ENCODE measurements at places on chromosomes 13 and 19. TPM values are rescaled to one million over a fixed set of nuclear protein-coding genes. Genes with fewer than 3 reads are reported as not detected.
A peak's percentile ranks its signal among the peaks of the same experiment; 100 is the strongest.

DNA sequence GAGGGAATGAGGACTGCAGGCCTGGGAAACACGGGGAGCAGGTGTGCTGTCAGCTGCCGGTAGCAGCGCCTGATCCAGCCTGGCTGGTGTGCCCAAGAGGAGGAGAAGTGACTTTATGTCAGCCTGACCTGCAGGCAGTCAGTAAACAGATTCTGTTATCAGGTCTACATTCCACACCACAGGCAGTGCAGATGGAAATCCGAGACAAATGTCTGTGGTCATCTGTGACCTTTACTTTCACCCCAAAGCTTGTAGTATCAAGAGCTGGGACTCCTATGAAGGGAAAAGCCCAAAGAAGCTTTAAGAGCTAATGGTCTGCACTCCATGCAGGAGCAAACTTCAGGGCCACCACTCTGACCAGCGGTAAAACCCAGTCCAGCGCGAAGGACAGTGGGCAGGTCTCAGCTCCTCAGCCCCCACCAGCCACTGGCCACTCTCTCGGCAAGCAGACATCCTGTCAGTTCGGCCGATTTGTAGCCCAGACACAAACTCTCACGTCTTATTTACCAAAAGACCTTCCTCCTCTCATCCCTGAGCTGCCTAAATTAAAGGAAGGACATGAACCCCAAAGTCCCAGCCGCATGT lies 7.7 kb downstream of the EPS15L1 start:
- no peak for ATAC-seq

DNA sequence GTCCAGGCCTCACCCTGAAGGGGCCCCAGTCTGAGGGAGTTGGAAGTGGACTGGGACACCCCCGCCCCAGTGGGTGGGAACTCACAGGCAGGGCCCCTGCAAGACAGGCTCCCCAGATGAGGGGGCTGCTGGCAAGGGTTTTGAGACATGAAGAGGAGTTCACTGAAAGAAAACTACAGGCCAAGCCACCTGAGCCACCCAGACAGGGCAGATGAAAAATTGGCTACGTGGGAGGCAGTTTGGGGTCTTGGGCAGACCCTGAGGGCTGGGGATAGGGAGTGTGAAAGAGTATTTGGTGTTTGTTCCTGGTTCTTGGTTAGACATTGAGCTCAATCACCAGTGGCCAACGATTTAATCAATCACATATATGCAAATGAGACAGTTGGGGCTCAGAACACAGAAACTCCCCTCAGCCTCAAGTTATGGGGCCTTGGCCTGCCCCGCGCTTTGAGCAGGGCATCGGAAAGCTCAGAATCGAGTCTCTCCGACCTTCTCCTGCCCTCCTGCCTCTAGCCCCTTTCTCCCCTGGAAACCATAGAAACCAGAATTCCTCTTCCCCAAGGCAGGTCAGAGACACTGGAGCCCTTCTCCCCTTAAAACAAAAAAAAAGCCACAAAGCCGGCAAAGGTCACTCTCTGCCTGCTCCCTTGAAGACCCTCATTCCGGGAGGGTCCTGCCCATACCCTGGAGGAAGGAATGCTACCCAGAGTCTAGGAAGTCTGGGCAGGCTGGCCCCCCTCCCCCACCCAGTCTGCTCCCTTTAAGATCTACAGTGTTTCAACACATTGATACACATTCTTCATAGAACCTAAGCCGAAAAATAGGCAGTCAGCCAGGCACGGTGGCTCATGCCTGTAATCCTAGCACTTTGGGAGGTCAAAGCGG lies 1.3 kb upstream of the ISYNA1 start:
- ATAC-seq: no peak

Gene ZNF835
- 1.3 TPM for total RNA-seq

Gene ZNF471
- total RNA-seq: 0.91 TPM

- peak; percentile 97 for ATAC-seq
Measured at GRCh38 chr13:24264976-24265375, 44.4 kb upstream of the C1QTNF9 start.

Gene FCHO1
- total RNA-seq: 75.5 TPM

Gene TEX101
- not detected for total RNA-seq

- ATAC-seq: peak; percentile 74
Measured at GRCh38 chr13:49240017-49240416, 7.7 kb upstream of the CDADC1 start.

Gene EPSTI1
- 18.1 TPM for total RNA-seq

GRCh38 chr19:6752256-6753177 lies 13.0 kb downstream of the TRIP10 start:
- ATAC-seq: no peak

DNA sequence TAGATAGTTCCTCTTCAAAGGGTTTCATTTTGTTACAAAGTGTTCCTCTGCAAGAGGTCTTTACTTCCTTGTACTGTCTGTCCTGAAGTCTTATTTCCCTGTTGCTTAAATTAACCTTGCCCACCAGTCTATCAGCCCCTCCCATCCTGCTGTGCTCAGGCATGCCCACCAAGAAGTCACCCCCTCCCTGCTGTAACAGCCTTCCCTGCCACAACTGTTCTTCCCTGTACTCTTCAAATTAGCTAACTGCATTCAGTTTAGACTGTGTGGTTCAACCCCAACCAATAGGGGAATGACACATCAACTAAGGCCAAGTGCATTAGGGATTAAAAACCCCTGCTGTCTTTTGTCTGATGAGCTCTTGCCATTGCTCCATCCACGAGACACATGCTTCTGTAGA lies 34.4 kb upstream of the ZNF562 start:
- no peak for ATAC-seq

- ATAC-seq: no peak
Measured at GRCh38 chr19:11383706-11384048, 437 bp downstream of the EPOR start.

DNA sequence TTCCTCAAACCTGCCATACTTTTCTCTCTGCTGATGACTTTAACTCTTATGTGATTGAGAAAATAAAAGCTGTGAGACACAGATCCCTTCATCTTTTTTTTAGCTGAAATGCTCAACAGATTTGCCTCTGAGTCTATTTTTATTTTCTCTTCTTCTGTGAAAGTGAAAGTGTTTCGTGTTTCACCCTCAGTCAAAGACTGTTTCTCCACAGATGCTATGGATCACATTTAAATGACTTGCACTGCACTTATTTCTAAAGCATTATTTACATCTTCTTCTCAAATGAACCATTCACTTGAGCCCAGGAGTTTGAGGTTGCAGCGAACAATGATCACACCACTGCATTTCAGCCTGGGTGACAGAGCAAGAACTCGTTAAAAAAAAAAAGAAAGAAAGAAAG lies 890.1 kb upstream of the PCDH20 start:
- no peak for ATAC-seq

Gene KCTD12
- total RNA-seq: 8.3 TPM

DNA sequence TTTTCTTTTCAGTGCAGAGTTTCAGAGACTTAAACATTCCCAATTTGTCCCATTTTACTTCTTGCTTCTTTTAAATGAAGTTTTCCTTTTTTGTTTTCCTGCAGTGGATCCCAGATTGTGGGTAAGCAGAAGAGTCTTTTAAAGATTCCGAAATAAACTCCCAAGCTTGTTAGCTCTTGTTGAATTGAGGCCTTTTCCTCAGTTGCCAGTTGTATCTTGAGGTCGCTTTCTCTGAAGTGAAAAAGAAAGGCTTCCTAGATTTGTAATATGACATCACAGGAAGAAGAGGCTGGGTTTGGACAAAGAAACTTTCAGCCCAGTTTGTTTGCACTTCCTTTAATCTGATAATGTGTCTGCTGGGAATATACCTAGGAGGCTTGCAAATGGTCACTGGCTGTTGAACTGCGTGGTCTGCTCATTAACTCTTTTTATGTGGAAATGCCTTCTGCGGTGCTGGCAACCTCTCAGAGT lies at the start of gene LPAR6:
LPAR6 (minus strand) TSS at position 233 of the 471 bp plus-strand sequence. CDS start 690 bp downstream, outside the sequence.
- peak; percentile 53 for ATAC-seq

GRCh38 chr19:27971071-27971470 lies 1241.9 kb downstream of the UQCRFS1 start:
- ATAC-seq: no peak

Gene ARRDC5
- total RNA-seq: 0.16 TPM

DNA sequence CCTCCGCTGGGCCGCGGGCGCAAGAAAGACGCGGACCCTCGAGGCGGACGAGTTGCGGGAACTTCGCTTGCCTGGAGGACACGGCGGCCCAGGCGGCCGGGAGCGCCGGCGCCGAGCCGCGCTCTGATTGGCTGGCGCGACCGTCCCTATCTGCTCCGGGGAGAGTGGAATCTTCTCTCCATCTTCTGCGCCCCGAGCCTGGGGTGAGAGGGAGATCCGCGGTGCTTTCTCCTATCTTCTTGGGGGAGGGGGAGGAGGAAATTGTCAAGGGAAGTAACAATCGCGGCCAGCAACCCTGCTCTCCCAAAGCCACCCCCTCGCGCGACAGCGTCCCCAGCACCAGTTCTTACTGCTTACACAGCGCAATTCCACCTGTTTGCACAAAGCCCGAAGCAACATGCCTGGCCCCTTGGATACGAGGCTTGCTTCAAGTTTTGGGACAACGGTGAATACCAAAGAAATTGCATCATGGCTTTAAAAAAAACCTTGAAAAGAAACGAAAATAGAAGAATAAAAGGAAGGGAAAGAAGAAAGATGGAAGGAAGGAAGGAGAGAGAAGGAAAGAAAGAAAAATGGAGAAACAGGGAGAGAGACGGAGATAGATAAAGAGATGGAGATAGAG lies 4.8 kb downstream of the SOX21 start:
- ATAC-seq: no peak

DNA sequence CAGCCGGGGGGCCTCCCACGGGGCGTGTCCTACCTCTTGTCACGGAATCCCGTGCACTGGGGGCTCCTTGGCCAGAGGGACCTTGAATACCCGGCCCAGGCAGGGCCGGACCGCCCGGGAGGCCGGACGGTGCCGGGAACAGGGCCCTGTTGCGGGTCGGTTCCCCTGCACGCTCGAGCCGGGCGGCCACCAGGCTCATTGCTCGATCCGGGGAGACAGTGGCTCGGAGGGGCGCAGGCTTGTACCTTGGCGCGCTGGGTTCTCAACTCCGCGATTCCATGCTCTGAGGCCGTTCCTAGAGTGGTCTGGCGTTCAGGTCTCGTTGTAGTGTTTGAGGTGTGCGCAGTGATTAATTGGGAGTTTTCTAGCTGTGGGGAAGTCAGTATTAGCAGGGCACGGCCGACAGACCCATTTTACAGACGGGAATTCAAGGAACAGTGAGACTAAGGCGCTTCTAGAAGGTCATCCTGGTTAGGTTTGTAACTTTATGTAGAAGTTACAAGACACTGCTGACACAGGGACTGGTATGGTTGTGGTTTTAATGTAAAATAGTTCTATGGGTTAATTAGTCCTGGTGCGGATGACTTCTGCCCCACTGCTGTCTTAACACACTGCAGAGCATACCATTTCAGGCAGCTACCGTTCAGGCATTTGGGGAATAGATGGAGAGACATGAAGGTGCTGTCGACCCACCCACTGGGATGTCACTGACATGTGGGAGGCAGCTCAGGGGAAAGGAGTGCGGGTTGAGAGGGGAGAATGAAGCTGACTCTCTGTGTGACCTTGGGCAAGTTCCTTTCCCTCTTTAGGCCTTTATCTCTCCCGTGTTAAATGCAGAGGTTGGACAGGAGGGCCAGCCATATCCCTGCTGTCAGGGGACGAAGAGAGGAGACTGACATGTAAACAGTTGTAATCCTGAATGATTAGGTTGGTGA lies 592 bp downstream of the CLPTM1 start:
- peak; percentile 22 for ATAC-seq

DNA sequence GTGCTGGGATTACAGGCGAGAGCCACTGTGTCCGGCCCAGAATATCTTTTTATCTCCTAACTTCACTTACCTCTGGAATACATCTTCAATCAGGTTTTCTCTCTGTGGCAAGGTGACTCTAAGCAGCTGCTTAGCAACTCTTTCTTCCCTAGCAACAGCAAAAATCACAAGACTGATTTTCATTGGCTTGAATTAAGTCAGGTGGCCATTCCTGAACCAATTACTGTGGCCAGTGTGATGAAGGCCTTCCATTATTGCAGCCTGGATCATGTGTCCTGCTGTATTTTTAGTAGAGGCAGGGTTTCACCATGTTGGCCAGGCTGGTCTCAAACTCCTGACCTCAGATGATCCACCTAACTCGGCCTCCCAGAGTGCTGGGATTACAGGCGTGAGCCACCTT lies 9.0 kb upstream of the LTBP4 start:
- peak; percentile 81 for ATAC-seq

Gene LILRB5
- not detected for total RNA-seq

Gene MAMSTR
- total RNA-seq: 1.7 TPM

Gene ZNF582
- total RNA-seq: 1.9 TPM

DNA sequence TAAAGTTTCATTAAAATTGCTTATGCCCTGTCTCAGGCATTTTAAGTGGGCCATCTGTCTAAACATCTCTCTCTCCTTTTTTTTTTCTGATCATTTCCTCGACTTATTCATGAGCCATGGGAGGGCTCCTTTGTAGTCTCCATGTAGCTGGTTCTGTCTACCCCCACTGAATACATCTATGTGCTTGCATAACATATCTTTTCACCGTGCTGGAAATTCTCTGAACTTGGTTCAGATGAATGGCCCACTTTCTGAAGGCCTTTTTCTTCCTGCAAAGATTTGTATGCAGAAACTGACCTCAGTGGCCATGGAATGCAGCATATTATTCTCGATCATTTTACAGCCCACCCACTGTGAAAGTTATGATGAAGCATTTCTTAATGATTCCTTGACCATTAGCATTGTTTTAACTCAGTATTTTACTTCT lies 225.3 kb downstream of the GGACT start:
- ATAC-seq: no peak

Gene PLPPR3
- total RNA-seq: not detected

GRCh38 chr19:51531349-51532315 lies at the start of gene SIGLEC6:
Gene SIGLEC6, minus strand, starts transcription at chr19:51531670. Its CDS starts 22 bp downstream, at chr19:51531648.
- no peak for ATAC-seq

DNA sequence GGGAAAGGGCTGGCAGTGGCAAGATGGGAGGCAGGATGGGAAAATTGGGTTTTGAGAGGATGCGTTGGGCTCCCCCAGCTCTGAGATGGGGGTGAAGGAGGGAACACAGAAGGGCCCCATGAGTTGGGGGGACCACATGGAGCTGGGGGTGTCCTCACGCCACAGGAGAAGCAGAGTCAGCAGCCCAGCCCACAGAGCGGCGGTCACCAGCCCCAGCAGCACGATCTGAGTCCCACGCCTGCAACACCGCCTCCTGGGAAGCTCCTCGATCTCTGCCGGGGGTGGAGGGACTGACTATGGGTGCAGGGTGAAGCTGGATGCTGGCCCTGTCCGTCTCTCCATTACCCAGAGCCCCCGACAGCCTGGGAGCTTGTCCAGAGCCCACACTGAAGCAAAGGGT lies 3.3 kb downstream of the FCER2 start:
- no peak for ATAC-seq

Gene ZNF555
- 4.5 TPM for total RNA-seq

Measured in activated T-helper 17 cell treated with anti-CD3 and anti-CD28 coated beads, Interleukin-2, amount 50 U/mL, for 72 hours (primary cell).